Activated gamma-delta T cell treated with Interleukin-2 at 50 U/mL for 16 hours (primary cell): ENCODE measurements at places on chromosomes 3 and 15.

DNA sequence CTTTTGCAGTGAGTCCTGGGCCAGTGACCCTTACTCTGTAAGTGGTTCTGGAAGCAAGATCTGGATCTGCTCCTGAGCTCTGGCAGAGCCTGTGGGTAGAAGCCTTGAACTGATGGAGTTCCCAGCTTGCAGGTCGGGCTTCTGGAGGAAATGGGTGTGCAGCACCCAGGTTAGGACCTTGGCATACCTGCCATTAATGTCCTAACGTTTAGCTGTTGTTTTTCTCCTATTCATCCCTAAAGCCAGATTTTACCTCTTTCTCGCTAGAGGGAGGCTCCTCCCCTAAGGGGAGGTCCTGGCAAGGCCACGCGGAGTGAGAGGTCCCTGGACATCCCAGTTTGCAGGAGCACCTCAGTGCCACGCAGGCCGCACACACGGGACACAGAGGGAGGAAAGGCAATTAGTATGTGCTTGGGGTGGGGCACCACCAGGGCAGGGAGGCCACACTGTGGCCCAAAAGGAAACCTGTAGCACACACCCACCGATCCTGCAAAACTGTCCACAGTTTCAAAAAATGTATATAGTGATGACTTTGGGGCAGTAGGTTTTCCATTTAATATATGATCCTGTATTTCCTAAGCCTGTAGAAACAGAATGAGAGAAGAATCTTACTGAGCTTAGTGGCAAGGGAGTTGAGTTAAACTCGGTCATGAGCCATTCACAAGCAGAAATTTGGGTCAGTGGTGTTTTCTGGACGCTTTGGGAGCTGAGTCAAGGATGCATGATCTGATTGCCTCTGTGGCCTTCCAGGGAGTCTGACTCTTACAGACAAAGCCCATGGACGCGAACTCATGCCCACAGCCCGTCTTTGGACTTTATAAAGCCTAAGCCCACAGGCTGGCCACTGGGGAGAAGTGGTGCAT, 148.7 kb downstream of the LRRK1 start:
- no peak for DNase-seq

DNA sequence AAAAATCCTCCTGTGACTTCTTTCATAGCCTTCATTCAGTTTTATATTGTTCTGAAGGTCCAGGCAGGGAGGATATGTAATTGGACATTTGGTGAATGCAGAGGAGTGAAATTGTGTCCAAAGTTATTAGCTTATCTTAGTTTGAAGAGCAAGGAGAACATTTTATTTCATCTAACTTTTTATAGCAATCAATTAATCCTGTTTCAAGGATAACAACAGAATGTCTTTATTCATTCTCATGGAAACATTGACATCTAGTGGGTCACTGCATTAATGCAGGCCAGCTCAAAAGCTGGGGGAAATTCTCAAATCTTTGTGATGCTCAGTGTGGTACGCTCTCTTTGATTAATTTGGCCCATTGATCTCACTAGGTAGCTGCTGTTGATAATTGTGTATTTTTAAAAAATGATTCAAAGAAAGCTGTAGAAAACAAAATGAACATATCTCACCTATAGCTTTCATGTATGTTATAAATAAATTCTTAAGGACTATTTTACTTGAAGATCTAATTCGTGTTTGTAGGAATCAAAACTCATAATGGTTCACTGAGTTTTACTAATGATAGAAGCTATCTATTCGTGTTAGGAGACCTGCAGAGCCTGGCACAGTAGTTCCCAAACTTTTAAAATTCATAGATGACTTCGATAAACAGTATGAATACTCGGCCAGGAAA, 150.8 kb upstream of the KCNMB2 start:
- no peak for DNase-seq

- no peak for DNase-seq
These were observed 24.3 kb downstream of the CCR3 start for GRCh38 chr3:46266598-46266997.

- no peak for DNase-seq
These were observed 38.8 kb downstream of the TM2D3 start for GRCh38 chr15:101613130-101614000.

- DNase-seq, result no peak
These were observed 481.5 kb downstream of the LPP start for GRCh38 chr3:188635258-188636042.
